Activated B cell treated with CpG ODN at 0.5 μM for 24 hours (primary cell): ENCODE measurements at places on chromosomes 6 and 20.

DNA sequence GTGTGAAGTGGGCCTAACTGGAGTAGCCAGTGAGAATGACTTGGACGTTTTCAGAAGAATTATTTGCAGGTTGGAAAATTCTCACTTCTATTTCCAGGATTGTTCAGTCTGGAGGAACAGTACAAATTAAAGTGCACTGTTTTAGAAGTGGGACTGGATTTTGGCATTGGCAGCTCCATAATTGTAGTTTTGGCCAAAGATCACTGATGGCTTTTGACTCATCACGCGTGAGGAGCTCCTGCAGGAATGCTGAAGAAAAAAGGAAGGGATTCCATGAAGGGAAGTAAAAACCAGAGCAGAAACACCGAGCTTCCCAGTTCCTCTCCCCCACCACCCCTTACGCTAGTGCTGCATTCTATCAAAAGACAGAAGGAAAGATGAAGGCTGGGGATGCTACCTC lies 103.5 kb downstream of the JARID2 start:
- DNase-seq: no peak

DNA sequence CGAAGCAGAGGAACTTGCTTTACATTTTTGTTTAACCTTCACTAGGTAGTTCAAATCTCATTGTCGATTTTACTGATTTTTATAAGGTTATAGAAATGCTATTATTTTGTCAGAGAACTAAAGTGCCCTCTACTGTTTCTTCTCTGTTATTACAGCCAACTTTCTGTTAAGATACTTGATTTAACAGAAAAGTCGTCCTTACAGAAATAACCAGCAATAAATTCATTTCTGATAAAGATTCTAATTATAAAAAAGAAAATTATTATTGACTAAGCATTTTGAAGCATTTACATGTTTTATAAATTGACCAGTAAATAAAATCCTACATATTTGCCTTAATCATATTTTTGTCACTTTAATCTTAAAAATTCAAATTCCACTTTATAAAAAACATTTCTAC lies 60.8 kb downstream of the OGFRL1 start:
- no peak for DNase-seq

DNA sequence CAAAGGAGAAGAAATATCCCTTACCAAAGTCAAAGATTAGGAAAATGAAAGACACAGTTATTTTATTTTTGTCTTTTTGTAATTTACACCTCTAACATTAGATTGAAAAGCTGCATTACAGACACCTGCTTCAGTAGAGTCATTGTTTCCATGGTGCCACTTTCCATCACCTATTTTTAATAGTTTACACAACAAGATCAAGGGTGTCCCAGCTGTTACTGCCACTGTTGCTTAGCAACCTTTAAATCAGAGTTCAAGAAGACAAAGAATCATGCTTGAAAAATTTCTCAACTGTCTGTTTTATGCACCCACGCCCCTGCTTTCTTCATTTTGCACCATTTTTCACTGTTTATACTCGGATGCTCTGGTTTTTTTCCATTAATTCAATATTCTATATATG lies 668.2 kb upstream of the GJE1 start:
- DNase-seq: no peak

DNA sequence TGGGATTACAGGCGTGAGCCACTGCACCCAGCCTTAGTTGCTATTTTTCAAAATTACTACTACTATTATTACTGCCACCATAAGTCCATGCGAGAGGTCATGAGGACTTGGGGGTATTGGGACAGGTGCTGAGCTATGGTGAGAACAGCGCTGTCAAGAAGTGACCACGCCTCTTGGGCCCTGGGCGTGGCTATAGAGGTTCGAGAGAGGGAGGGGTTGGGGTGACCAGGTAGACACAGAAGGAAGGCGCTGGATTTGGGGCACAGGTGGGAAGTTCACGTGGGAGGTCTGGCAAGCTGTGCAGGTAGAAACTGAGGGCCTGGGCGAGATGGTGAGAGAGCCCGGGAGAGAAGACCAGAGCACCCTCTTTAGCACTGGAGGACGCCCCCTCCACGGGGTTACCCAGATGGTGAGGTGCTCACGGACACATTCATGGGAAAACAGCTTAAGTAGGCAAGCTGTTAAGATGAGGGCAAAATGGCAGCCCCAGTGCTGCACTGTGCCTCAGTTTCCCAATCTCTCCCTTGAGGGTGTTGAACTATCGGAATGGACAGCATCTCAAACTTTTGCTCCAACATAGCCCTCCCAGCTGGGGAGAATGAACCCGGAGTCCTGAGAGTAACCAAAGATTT lies 61.0 kb downstream of the RAB44 start:
- DNase-seq: no peak

- no peak for DNase-seq
Observed at GRCh38 chr6:11711003-11711983, 67.3 kb downstream of the ADTRP start.

DNA sequence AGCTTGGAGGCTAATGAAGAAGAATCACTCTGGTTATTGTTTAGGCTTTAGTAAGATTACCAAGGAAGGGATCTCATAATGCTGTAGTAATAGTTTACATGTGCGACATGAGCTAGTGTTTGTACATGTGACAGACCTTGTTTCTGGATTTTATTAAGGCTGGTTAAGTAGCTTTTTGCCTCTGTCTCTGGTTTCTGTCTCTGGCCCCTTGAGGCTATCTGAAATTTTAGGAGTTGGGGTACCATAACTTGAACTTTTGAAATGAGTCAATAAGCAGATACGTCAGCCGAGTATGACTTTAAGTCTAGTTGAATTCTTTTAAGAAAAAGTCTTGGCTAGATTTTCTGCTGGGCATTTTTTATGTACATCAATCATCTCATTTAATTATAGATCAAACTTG lies 9.5 kb downstream of the CBFA2T2 start:
- no peak for DNase-seq

GRCh38 chr6:30483677-30484279 lies 5.5 kb upstream of the HLA-E start:
- DNase-seq: no peak

GRCh38 chr6:26306232-26306631 lies 58.8 kb upstream of the BTN3A2 start:
- DNase-seq: no peak

- no peak for DNase-seq
Observed at GRCh38 chr6:14386263-14386662, 268.7 kb downstream of the CD83 start.

GRCh38 chr6:13267142-13267651 lies 61.1 kb downstream of the TBC1D7 start:
- DNase-seq: no peak

DNA sequence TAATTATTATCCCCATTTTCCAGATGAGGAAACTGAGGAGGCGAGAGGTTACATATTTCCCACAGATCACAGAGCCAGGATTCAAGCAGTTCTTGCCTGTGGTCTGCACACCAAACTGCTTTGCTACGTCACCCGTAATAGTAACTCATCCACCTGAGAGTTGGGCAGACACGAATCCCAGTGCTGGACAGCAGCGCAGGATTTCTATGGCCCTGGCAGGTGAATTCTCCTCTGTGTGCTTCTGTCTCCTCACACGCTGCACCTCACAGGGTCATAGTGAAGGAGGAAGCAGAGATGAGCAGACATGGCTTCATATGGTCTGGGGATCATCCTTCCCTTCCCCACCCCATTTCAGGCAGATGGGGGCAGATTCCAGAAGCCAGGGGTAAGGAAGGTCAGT lies 127.0 kb upstream of the LRFN2 start:
- no peak for DNase-seq

- DNase-seq: no peak
Observed at GRCh38 chr6:13920552-13920951, 4.2 kb upstream of the RNF182 start.

- no peak for DNase-seq
Observed at GRCh38 chr6:78487401-78487800, 379.9 kb upstream of the IRAK1BP1 start.

DNA sequence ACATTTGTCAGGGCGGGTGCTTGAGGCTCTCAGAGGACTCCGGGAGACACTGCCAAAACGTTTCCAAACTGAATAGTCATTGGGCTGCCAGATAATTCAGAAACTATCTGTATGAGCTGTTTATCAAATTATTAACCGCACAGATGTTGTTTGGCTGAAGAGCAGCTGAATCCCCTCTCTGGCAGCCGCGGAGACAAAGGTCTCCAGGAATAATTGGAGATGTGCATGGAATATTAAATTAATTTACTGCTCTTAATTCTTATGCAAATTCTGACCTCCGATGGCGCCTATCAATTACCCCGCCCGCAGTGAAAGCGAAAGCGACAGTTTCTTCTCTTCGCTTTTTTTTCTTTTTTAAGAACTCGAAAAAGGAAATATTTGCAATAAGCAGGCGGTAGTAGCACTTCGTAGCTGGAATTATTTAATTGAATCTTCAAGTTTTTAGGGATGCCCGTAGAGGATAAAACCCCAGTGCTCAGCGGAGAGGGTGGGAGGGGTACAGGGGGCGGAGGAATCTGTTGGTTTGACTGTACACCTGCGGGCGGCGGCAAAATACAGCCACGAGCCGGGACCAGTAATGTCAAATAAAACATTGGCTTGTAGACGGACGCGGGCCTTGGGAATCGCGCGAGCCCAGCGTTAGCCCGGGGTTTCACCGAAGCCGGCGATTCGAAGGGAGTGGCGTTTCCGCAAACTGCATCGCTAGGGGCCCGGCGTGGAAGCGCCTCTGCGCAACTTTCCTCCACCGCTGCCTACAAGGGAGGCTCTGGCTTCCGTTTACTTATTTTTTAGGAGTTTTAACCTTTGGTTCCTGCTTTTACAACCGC lies 6.2 kb downstream of the LINC00237 start:
- peak; percentile 42 for DNase-seq

- no peak for DNase-seq
Observed at GRCh38 chr6:135002974-135003703, 51.5 kb downstream of the HBS1L start.

- DNase-seq: no peak
Observed at GRCh38 chr6:133956416-133957049, 3.5 kb downstream of the TBPL1 start.

- DNase-seq: no peak
Observed at GRCh38 chr20:41045671-41046070, 17.0 kb downstream of the TOP1 start.

DNA sequence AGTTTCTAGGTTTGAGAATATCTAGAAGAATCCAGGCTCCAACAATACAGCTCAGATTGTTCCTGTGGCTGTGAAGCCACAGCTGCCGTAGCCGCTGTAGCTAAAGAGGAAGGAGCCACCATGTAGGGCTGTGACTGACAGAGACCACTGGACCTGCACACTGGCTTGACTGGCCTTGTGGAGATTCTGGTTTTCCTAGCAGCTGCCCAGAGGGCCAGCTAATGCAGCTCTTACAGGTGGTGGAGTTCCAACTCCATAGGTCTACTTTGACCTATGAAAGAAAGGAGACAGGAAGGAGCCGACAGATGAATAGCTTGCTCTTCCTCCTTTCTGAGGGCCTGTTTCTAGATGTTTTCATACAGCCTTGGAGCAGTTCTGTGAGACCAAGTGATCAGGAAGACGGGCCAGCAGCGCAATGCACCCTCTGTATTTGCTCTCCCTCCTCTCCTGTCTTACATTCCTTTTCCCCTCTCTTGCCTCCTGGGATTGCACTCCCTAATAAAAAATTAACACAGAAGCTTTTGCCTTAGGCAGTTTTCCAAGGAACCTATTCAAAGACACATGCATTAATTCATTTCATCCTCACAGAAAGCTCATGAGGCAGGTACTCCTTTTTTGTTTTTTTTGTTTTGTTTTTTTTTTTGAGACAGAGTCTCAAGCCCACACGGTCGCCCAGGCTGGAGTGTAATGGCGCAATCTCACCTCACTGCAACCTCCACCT lies 51.8 kb upstream of the MYB start:
- DNase-seq: no peak

GRCh38 chr6:15254070-15254975 lies 8.5 kb downstream of the JARID2 start:
- no peak for DNase-seq

DNA sequence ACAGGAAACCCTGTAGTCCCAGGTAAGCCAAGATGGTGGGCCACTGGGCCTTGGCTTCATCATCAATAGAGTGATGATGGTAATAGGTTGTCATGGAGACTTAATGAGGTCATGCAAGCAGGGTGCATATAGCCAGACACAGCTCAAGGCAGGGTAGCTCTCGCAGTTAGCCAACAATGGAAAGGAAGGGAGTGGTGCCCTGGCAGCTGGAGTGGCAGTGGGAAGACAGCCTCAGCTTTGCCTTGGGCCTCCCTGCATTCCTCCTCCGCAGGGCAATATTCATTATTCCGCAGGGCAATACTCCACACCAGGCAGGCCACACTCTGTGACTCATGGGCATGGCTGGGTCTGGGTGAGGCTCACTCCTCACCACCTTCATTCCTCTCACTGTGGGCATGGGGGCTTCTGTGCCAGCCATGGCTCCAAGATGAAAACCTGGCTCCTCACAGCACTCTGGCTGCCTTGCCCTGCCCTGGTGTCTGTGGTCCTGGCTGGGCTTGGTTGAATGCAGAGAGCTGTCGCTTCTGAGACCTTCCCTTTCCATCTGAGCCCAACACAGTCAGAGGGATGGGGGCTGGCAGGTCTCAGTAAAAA lies 163.1 kb upstream of the PMEPA1 start:
- DNase-seq: no peak

DNA sequence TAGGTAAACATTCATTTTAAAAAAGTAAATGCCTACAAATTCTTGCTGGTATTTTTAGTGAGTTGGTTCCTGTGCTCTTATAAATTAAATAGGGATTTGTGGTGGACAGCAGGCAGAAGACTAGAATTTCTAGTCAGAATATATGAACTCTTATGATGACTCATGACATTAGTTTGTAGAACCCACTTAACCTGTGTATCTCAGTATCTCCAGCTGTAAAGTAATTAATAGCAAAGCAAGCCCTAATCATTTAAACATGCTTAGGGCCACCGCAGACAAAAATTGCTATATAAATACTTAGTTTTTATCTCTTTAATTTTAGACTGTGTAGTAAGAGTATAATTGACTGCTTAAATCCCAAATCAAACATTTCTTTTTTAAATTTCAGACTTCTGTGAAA lies 2.4 kb downstream of the FAM135A start:
- no peak for DNase-seq

- DNase-seq: no peak
Observed at GRCh38 chr20:62177307-62177706, 5.5 kb upstream of the MTG2 start.

DNA sequence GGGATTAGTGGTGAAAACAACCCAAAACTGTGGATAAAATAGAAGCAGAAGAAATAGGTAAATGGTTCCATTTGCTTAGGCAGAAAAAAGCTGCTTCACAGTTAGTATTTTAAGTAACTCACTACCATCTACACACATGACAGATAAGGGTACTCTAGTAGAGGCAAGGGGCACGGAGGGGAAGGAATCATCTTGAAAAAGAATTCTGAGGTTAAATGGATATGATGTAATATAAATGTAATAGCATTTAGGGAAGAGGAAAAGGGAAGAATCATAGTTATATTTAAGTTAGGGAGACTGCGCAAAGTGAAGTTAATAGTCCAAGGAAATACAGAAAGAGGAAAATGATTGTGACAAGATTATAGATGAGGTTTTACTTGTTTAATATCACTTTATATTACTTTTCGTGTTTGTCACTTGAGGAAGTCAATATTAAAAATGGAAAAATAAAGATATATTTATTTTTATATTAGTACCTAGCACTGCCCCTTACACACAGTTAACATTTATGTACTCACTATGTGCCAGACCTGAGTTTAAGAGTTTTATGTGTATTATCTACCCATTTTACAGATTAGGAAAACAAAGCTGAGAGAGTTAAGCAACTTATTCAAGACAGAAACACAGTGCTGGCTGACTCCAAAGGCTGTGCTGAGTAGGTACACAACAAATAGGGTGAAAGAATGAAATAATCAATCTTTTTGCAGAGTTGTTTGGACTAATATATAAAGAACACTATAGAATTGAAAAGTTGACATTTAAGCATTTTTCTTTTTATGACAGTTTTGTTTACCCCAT lies 128.1 kb downstream of the REV3L start:
- no peak for DNase-seq
